ENCODE measurements at places on chromosomes 3 and 15.

GRCh38 chr15:72178976-72179585 lies 18.5 kb downstream of the GRAMD2A start:
- peaks cover 20% of the 10 kb centered on the region for H3K4me1 ChIP-seq
- DNase-seq, result no peak
- H3K4me3 ChIP-seq, result no peak overlapping the region

- no peak overlapping the region for H3K27ac ChIP-seq
- H3K4me1 ChIP-seq, result no peaks in the 10 kb centered on the region
- H3K4me3 ChIP-seq, result no peak overlapping the region
- no peak for DNase-seq
- H3K27me3 ChIP-seq, result no peaks in the 10 kb centered on the region
Measured at GRCh38 chr3:171494457-171495109, 34.4 kb upstream of the TNIK start.

GRCh38 chr3:86147119-86147518 lies 843.8 kb downstream of the VGLL3 start:
- H3K27ac ChIP-seq, result no peak overlapping the region
- no peaks in the 10 kb centered on the region for H3K36me3 ChIP-seq
- H3K27me3 ChIP-seq, result no peaks in the 10 kb centered on the region
- H3K4me3 ChIP-seq, result no peak overlapping the region
- no peaks in the 10 kb centered on the region for H3K4me1 ChIP-seq

- no peaks in the 10 kb centered on the region for H3K4me1 ChIP-seq
- no peaks in the 10 kb centered on the region for H3K27me3 ChIP-seq
- no peak overlapping the region for H3K4me3 ChIP-seq
- H3K36me3 ChIP-seq, result no peaks in the 10 kb centered on the region
- DNase-seq, result no peak
- H3K27ac ChIP-seq, result no peak overlapping the region
Measured at GRCh38 chr3:144295613-144296012, 324.0 kb downstream of the DIPK2A start.

DNA sequence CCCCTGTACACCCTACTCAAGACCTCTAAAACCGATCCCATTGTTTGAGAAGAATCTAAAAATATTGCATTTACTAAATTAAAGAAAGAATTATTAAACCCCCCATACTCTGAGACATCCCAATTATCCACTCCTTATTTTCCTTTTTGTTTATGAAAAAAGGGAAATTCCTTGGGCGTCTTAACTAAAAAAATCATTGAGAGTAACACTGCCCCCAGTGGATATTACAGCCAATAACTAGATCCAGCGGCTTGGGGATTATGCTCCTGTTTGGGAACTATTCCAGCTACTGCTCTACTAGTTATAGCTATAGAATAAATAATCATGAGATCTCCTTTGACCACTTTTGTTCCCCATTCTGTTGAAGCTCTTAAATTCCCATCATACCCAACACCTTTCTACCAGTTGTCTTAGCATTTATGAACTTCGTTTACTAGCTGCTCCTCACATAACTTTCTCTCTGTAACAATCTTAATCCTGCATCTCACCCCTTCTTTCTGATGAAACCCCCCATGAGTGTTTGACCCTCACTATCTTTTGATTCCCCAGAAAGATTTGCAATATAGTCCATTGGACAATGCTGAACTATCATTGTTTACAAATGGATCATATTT lies 12.7 kb upstream of the CFAP91 start:
- H3K4me3 ChIP-seq, result no peak overlapping the region
- H3K4me1 ChIP-seq, result no peaks in the 10 kb centered on the region
- H3K36me3 ChIP-seq, result no peaks in the 10 kb centered on the region
- DNase-seq, result no peak
- H3K27me3 ChIP-seq, result no peaks in the 10 kb centered on the region

GRCh38 chr3:101946906-101947305 lies 97.6 kb downstream of the NFKBIZ start:
- H3K36me3 ChIP-seq, result no peaks in the 10 kb centered on the region
- no peak overlapping the region for H3K27ac ChIP-seq

GRCh38 chr3:5458526-5458925 lies 271.0 kb downstream of the EDEM1 start:
- no peaks in the 10 kb centered on the region for H3K36me3 ChIP-seq
- no peaks in the 10 kb centered on the region for H3K4me1 ChIP-seq
- DNase-seq, result no peak
- no peak overlapping the region for H3K4me3 ChIP-seq

- H3K36me3 ChIP-seq, result no peaks in the 10 kb centered on the region
- no peaks in the 10 kb centered on the region for H3K27me3 ChIP-seq
- no peak overlapping the region for H3K27ac ChIP-seq
- no peak overlapping the region for H3K4me3 ChIP-seq
- no peaks in the 10 kb centered on the region for H3K4me1 ChIP-seq
Measured at GRCh38 chr15:94701281-94701985, 470.1 kb downstream of the MCTP2 start.

GRCh38 chr3:183533412-183534132 lies 21.9 kb downstream of the KLHL6 start:
- H3K4me3 ChIP-seq, result no peak overlapping the region
- H3K4me1 ChIP-seq, result no peaks in the 10 kb centered on the region
- no peak overlapping the region for H3K27ac ChIP-seq
- DNase-seq, result no peak

GRCh38 chr3:170714122-170714521 lies 128.2 kb upstream of the SLC7A14 start:
- H3K27me3 ChIP-seq, result no peaks in the 10 kb centered on the region
- no peaks in the 10 kb centered on the region for H3K36me3 ChIP-seq
- no peak overlapping the region for H3K4me3 ChIP-seq
- no peak overlapping the region for H3K27ac ChIP-seq

DNA sequence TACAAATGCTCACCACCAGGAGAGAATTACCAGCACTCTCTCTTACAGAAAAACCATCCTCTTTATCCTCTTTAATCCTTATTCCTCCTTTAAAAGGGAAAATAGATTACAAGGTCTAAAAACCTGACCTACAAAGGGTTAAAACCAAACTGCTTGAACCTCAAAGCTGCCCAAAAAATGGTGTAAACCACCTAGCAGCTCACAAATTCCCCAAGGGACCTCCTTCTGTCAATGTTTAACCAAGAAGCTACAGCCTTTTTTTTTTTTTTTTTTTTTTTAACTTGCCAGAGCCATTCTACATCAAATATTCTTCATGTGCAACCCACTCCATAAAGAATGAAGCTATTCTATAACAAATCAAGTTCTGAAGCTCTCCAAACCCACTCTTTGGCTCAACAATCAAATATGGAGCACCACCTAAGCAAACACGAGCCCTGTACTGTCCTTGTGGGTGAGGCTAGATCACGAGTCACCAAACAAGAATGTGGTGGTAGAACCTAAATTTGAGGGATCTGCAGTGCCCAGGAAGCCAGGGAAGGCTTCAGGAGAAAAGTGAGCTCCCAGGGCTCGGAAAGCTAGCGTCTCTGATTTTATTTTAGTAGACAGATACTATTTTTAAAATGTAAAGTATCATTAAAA lies 20.1 kb downstream of the OSBPL10 start:
- no peaks in the 10 kb centered on the region for H3K36me3 ChIP-seq
- DNase-seq, result no peak
- H3K4me1 ChIP-seq, result no peaks in the 10 kb centered on the region

- peaks cover 35% of the 10 kb centered on the region for H3K4me1 ChIP-seq
- H3K36me3 ChIP-seq, result no peaks in the 10 kb centered on the region
- H3K27me3 ChIP-seq, result peaks cover 8% of the 10 kb centered on the region
- peak overlapping the region; percentile 90 for H3K27ac ChIP-seq
- peak overlapping the region; percentile 72 for H3K4me3 ChIP-seq
Measured at GRCh38 chr3:169662132-169662842, 1.2 kb downstream of the MECOM start.

DNA sequence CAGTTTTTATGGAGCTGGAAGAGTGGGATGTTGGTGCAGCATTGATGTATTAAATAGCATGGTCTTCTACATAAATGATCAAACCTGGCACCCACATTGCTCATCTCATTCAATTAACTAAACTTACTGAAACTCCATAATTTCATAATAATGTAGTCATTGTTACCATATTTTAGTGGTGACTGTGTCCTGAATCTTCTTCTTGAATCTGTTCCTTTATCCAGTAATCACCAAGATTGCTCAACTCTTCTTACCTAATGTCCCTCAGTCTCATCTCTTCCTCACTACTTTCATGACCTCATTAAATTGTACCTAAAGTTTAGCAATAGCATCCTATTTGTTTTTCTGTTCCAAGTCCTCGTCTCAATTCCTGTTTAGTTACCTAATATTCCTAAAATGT lies 69.8 kb downstream of the FGF7 start:
- H3K4me1 ChIP-seq, result no peaks in the 10 kb centered on the region
- H3K36me3 ChIP-seq, result no peaks in the 10 kb centered on the region
- no peaks in the 10 kb centered on the region for H3K27me3 ChIP-seq
- DNase-seq, result no peak
- no peak overlapping the region for H3K4me3 ChIP-seq

DNA sequence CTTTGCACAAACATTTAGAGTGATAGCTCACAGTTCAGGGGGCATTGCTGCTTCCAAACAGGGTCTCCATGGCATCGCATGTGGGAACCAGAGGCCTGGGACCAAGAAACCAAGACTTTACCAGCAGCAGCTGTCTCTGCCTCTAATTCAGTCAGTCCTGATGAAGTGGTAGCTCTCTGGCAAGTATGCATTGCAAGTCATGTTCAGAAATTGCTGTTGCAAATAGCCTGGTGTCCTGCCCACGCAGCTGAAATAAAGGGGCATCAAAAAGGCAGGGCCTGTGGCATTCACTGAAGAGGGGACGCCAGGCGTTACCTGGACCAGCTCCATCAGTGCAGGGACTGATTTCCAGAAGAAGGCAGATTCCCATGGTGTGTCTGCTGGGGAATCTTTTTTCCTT lies 121.3 kb downstream of the CD47 start:
- no peaks in the 10 kb centered on the region for H3K4me1 ChIP-seq
- no peak for DNase-seq
- H3K36me3 ChIP-seq, result no peaks in the 10 kb centered on the region
- H3K27ac ChIP-seq, result no peak overlapping the region
- no peak overlapping the region for H3K4me3 ChIP-seq
- no peaks in the 10 kb centered on the region for H3K27me3 ChIP-seq

DNA sequence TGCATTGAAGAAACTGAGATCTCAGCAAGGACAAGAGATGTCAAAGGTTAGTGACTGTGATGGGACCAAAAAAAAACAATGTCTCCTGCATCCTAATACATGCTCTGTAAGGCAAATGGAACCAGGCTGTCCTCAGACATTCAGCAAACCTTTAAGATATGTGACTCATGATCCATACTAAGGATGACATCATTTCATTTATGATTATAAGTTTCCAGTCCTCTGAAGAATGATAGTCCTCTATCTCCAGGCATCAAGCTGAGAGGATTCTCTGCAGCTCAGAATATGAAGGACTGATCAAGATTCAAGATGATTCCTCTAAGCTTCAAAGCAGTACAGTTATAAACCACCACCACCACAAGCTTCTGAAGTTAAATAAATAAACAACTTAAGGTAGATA lies 47.6 kb downstream of the SSR3 start:
- H3K4me3 ChIP-seq, result no peak overlapping the region
- H3K27ac ChIP-seq, result no peak overlapping the region
- H3K36me3 ChIP-seq, result no peaks in the 10 kb centered on the region
- no peaks in the 10 kb centered on the region for H3K4me1 ChIP-seq
- H3K27me3 ChIP-seq, result no peaks in the 10 kb centered on the region

DNA sequence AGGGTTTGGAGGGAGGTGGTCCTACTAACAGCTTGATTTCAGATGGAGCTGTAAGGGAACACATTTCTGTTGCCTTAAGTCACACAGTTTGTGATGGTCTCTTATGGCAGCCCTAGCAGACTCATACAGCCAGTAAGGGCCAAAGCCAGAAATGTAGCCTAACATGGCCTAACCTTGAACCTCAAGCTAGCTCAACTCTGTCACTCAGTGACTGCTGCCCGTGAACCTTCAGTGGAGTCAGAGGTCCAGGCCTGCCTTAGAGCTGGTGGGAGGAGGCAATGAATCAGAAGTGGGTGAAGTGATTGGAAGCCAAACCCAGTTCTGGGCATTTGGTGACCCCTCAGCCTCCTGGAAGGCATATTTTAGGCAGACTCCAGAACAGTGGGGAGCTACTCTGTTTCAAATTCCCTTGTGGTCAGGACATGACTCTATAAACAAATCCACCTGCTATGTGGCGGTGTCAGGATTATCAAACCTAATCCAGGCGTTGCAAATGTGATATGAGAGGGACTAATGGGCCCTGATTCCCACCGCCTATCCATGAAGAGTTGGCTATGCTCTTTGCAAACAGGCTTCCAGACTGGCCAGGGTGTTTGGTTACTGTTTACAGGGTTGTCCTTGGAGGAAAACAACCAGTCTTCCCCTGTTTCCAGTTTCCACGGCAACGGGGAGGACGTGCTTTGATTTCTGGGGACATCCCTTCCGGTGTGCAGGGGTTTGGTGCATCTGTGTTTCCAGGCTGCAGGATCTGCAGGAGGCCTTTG lies 105.9 kb upstream of the AGBL1 start:
- H3K4me3 ChIP-seq, result no peak overlapping the region
- no peaks in the 10 kb centered on the region for H3K36me3 ChIP-seq
- DNase-seq, result no peak
- no peaks in the 10 kb centered on the region for H3K27me3 ChIP-seq
- no peaks in the 10 kb centered on the region for H3K4me1 ChIP-seq

DNA sequence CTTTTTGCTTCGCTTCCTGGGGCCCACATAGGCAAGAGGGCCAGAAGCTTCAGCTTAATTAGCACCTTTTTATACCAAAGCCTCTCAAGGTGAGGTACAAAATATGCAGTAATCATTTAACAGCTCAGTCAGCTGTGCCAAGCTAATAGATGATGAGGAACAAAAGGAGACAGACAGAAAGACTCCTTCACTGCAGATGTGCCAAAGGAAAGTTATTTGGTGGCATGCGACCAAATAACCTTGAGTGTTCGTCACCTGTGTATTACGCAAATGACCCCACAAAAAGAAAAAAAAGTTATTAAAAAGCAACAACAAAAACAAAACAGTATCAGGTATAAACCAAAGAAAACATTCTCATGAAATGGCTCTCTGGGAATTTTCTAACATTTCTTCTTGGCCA lies 325.8 kb upstream of the IGF1R start:
- H3K36me3 ChIP-seq, result no peaks in the 10 kb centered on the region
- no peaks in the 10 kb centered on the region for H3K4me1 ChIP-seq
- no peak overlapping the region for H3K4me3 ChIP-seq
- H3K27me3 ChIP-seq, result no peaks in the 10 kb centered on the region
- no peak overlapping the region for H3K27ac ChIP-seq
- DNase-seq, result no peak

DNA sequence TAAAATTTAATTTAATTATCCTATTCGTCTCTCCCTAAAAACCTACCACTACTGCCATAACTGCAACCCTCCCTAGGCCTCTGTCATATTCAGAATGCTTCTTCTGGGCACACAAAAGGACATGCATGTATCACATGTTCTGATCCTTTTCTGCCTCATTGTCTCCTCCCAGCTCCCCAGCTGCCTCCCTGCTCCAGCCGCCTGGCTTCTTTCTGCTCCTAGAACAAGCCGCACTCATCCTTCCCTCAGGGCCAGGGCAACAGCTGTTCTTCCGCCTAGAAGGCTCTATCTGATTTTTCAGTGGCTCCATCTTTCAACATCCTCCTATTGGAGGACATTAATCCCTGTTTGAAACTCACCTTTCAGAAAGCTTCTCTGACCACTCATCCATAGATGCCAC lies 38.6 kb downstream of the TMED3 start:
- no peaks in the 10 kb centered on the region for H3K27me3 ChIP-seq
- no peak overlapping the region for H3K27ac ChIP-seq
- H3K36me3 ChIP-seq, result no peaks in the 10 kb centered on the region
- no peak for DNase-seq
- H3K4me3 ChIP-seq, result no peak overlapping the region

Data from right atrium auricular region (tissue), 2 donors.